ENCODE measurements at places on chromosomes 16 and 17. TPM values are rescaled to one million over a fixed set of nuclear protein-coding genes. Genes with fewer than 3 reads are reported as not detected.
A peak's percentile ranks its signal among the peaks of the same experiment; 100 is the strongest.

Gene ULK2
- total RNA-seq: 8.4 TPM

Gene NCOR1
- total RNA-seq: 71.0 TPM

Gene CDRT4
- total RNA-seq: 4.7 TPM

Gene DYNLRB2
- not detected for total RNA-seq

Gene ZNRF1
- total RNA-seq: 42.5 TPM

Gene AANAT
- not detected for total RNA-seq

Gene CES1
- 2.0 TPM for total RNA-seq

Gene SYT17
- total RNA-seq: 2.0 TPM

Gene ZNF624
- total RNA-seq: 2.7 TPM

Gene NECAB2
- not detected for total RNA-seq

Gene CRYBA1
- not detected for total RNA-seq

Gene CDH13
- 8.4 TPM for total RNA-seq

Gene CCT6B
- 0.96 TPM for total RNA-seq

GRCh38 chr16:65688301-65688700 is 566.4 kb upstream of the CDH11 start:
- ATAC-seq: no peak

GRCh38 chr16:57012353-57012752 is 23.0 kb downstream of the NLRC5 start:
- no peak for ATAC-seq

- ATAC-seq: no peak
These were observed at the start of gene MYL11 for GRCh38 chr16:30374538-30374937. MYL11 (plus strand) TSS chr16:30374802; CDS start chr16:30374858, 56 bp downstream.

- peak; percentile 93 for ATAC-seq
These were observed 17.7 kb downstream of the ITGAL start for GRCh38 chr16:30490210-30490609.

GRCh38 chr17:58605986-58606385 is 85.9 kb downstream of the TEX14 start:
- ATAC-seq: no peak

- peak; percentile 61 for ATAC-seq
These were observed 27.9 kb downstream of the GABARAPL2 start for GRCh38 chr16:75593825-75594820.

DNA sequence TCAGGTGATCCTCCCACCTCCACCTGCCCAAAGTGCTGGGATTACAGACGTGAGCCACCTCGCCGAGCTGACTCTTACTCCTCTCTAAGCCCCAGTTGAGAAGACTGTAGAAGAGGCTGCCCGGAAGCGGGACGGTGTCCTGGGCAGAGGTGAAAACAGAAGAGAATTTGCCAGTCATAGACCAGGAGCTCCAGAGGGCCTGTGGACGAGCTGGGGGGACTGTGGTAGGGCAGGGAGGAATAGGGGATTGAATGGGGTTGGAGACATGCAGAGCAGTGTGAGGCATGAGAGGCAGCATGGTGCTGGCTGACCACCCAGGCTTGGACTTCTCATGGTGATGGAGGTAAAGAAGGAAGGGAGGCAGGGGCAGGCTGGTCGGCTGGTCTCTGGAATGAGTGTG is 17.1 kb upstream of the PHB1 start:
- no peak for ATAC-seq

- peak; percentile 93 for ATAC-seq
These were observed 44.9 kb upstream of the DNAJA2 start for GRCh38 chr16:47018223-47018891.

GRCh38 chr17:74659889-74660288 is 36.4 kb upstream of the CD300E start:
- ATAC-seq: no peak

DNA sequence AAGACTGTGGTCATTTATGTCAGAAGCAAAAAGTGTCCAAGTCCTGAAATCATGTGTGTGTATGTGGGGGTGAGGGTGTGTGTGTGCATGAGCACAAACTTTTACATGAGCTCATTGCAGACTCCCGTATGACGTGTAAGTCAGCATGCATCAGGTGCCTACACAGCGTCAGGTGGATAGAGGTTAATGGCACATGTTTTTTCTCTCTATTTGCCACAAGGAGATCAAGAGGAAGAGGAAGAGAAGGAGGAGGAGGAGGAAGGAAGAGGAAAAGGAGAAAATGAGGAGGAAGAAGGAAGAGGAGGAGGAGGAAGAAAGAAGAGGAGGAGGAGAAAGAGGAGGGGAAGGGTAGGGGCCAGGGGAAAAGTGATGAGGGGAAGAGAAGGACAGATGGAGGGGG is 178.0 kb upstream of the DYNLRB2 start:
- no peak for ATAC-seq

DNA sequence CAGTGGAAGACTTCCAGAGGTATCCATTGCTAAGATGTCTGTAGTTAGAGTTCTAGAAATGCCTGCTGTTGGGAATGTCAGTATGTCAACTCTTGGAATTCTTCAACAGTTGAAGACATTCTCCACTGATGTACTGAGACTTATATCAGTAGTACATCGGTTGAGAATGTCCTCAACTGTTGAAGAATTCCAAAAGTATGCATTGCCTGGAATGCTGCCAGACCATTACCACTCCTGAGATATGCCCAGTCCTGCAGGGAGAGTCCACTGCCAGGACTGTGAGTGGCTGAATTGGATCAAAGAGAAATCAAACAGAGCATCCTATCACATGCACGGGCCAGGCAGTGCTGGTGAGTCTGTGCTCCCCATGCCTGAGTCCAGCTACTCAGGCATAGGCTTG is 42.0 kb downstream of the IL21R start:
- no peak for ATAC-seq

GRCh38 chr16:55408661-55409060 is 70.3 kb upstream of the MMP2 start:
- ATAC-seq: no peak

DNA sequence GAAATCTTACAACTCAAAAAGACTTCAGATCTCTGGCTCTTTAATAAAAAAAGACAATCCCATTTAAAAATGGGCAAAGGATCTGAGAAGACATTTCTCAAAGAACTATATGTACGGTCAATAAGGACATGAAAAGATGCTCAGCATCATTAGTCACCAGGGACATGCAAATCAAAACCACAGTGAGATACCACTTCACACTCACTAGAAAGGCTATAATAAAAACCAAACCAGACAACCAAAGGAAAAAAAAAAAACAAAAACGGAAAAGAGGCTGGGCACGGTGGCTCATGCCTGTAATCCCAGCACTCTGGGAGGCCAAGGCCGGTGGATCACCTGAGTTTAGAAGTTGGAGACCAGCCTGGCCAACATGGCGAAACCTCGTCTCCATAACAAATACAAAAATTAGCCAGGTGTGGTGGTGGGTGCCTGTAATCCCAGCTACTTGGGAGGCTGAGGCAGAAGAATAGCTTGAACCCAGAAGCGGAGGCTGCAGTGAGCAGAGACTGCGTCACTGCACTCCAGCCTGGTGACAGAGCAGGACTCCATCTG is 1.7 kb upstream of the NPIPB7 start:
- no peak for ATAC-seq

- ATAC-seq: peak; percentile 48
These were observed 18.0 kb upstream of the PMFBP1 start for GRCh38 chr16:72189865-72190371.
